ENCODE measurements at places on chromosomes 1 and 21.

- DNase-seq, result peak; percentile 26
Observed at GRCh38 chr1:22673486-22674409, 20.7 kb downstream of the C1QB start.

- DNase-seq, result no peak
Observed at GRCh38 chr21:41925767-41926116, 28.1 kb downstream of the C2CD2 start.

GRCh38 chr1:205938682-205939081 is 4.6 kb downstream of the SLC26A9 start:
- DNase-seq, result no peak

- DNase-seq, result no peak
Observed at GRCh38 chr1:4305526-4306301, 348.7 kb upstream of the AJAP1 start.

DNA sequence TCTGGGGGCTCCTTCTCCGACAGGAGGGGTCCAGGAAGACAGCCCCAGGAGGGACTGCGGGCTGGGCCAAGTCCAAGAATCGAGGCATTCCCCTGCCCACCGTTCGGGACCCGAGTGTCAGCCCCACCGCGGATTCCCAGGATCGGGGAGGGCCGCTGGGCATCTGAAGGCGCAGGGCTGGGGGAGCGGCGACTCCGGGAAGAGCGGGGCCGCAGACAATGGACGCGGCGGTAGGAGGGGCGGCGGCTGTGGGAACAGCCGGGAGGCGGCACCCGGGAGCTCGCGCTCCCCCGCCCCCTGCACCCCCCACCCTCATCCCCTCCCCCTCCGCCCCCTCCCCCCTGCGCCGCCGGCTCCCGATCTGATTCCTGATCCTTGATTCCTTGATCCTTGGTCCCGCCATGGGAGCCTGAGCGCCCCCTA is at the start of gene VANGL2:
VANGL2 (plus strand) TSS at position 342 of the 423 bp plus-strand sequence. CDS start 15,274 bp downstream, outside the sequence.
- DNase-seq, result peak; percentile 29

- DNase-seq, result no peak
Observed at GRCh38 chr1:246200738-246201137, 306.3 kb downstream of the SMYD3 start.

DNA sequence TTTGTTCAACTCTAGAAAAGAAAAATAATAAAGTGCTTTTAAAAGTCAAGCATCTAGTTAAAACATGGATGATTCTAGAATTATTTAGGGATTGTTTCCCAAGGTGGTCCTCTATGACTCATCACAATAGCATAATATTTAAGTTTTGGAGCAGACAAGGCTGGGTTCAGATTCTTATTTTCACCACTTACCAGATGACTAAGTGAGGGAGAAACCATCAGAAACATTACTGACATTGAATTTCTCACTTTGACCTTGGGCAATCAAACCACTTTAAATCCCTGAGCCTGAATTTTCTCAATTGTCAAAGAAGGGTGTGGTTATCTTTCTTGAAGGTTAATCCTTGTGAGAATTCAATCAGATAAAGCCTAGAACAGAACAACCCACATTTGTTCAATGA is 102.5 kb upstream of the PTGFR start:
- DNase-seq, result no peak

- no peak for DNase-seq
Observed at GRCh38 chr1:38037221-38037939, 9.2 kb downstream of the POU3F1 start.

GRCh38 chr21:44013380-44014088 is 1.4 kb downstream of the TRAPPC10 start:
- peak; percentile 13 for DNase-seq

- DNase-seq, result no peak
Observed at GRCh38 chr1:219155135-219155534, 18.5 kb upstream of the LYPLAL1 start.

DNA sequence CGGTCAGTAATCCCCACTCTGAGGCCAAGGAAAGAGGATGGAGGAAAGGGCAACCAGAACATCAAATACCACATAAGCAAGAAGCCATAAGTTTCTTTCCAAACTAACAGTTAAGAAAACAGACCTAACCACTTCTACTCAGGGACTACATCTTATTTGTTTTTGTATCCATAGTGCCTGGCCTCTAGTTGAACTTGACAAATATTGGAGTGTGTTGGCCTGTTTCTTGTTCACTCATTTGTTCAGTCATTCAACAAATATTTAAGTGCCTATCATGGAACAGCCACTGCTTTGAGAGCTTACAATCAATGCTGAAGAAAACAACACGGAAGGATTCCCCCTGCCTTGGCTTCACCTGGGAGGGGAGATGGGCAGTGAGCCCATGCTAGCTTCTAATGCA is 69.7 kb downstream of the ST6GALNAC3 start:
- no peak for DNase-seq

- DNase-seq, result no peak
Observed at GRCh38 chr1:167674156-167674555, 44.1 kb downstream of the RCSD1 start.

GRCh38 chr1:236354330-236355147 is 39.5 kb upstream of the EDARADD start:
- DNase-seq, result no peak

GRCh38 chr1:12480748-12481362 is 137.2 kb downstream of the DHRS3 start:
- no peak for DNase-seq

DNA sequence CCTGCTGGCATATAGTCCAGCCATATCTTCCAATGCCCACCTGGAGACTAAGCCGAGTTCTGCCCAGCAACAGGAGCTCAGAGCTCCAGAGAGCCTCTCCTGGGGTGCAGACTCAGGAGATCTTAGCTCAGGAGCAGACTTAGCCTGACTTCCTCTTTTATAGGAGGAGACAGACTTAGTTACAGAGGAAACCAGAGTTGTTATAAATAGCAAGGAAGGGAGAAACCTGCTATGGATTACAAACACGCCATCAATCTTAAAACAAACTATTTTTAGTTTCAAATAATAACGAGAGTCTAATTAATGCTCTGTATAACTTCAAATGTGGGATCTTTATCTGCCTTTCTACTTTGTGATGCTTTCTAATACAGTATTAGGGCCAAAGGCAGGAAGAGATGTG is 3.3 kb upstream of the KIF21B start:
- no peak for DNase-seq

DNA sequence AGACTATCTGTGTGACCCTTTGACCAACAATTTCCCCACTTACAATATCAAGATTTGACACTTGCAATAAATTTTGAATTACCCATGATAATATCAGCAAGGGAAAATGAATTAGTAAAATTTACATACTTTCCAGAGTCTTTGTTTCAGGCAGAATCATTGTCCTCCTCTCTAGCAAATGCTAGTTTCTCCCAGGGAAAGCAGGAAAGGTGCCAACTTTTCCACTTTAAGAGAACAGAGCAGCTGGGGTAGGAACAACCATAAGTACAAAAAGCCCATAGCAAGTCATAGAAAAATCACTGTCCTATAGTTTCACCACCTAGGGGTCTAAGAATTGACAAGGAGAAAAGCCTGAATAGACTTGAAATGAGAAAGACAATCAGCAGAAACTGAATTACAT is 67.1 kb upstream of the GUCA2B start:
- no peak for DNase-seq

GRCh38 chr1:230074270-230074669 is 7.2 kb downstream of the GALNT2 start:
- no peak for DNase-seq

- no peak for DNase-seq
Observed at GRCh38 chr1:60170709-60171108, 97.1 kb upstream of the C1orf87 start.

- no peak for DNase-seq
Observed at GRCh38 chr1:197284325-197284724, 16.3 kb downstream of the CRB1 start.

- DNase-seq, result no peak
Observed at GRCh38 chr1:17011092-17011438, 663 bp downstream of the ATP13A2 start.

DNA sequence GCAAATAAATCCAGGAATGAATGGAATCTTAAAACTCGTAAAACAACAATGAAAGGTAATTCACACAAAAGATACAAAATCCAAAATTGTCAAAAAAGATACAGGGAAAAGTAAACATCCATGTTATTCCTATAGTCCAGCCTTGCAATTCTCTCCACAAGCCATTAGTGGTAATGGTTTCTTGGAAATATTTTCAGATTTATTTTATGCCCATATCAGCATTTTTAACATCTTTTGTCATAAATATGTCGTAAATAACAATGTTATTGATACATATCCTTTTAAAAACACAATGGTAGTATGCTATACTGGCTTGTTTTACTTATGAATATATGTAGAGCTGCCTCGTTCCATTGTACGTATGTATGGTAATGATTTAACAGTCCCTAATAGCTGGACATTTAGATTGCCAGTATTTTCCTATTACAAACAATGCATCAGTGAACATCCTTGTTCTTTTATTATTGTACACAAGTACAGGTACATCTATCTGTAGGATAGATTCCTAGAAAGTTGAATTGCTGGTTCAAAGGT is 30.6 kb downstream of the DNTTIP2 start:
- no peak for DNase-seq

- peak; percentile 58 for DNase-seq
Observed at GRCh38 chr1:25543425-25544242, at the start of gene LDLRAP1. TSS of gene LDLRAP1 (plus strand) at chr1:25543606. CDS start at chr1:25543699, 93 bp downstream.

GRCh38 chr21:31342348-31342747 is 1.7 kb downstream of the TIAM1 start:
- no peak for DNase-seq

- DNase-seq, result no peak
Observed at GRCh38 chr1:160371756-160372155, 4.9 kb downstream of the NHLH1 start.

GRCh38 chr21:38841472-38841871 is 35.7 kb downstream of the ETS2 start:
- DNase-seq, result no peak

DNA sequence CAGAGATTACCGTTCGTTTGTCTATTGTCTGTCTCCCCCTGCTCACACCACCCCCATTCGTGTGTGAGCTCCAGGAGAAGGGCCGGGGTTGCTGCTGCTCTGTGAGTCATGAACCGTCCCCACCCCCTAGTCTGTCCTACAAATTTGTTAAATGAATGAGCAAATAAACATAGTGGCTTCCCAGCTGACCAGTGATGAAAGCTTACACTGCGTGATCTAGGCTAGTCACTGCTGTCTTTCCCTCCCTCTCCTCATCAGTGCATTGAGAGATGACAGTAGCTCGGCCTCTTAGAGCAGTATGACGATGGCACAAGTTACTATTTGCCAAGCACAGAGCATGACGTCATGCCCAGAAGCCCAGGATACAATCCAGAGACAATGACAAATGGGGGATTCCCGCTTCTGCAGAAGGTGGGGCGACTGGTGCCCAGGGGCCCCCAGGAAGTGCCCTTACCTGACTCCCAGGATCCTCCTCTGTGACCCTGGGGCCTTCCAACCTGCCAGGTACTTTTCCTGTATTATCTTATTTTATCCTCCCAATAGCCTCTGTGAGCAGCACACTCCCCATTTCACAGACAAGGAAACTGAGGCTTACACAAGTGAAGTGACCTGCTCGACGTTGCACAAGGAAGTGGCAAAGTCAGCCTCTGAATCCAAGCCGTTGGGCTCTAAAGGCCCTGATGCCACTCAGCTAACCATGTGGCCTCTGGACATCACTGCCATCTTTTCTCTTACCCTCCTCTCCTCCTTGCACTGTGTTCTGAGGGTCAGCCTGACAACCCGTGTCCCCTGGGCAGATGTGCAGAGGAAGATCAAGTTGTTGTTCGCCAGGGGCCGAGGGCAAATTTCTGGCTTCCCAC is 8.6 kb upstream of the EPHA2 start:
- DNase-seq, result no peak

DNA sequence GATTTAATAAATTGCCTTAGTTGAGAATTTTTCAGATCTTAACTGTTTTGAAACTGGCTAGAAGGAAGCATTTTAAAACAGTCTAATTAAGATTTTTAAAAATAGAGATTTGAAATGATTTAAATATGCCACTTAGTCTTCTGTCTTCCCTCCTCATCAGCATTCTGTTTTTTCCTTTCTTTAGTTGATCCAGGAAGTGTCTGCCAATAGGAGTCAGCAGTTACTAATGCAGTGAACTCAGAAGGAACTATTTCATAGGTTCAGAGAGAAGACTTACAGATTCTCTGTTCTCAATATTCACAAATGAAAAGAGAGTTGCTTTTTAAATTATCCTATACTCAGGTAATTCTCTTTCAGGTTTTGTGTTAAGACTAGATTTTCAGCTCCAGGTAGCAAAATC is 84.5 kb downstream of the RPS6KC1 start:
- no peak for DNase-seq

- DNase-seq, result no peak
Observed at GRCh38 chr1:230166366-230167132, 99.5 kb downstream of the GALNT2 start.

- no peak for DNase-seq
Observed at GRCh38 chr1:203888807-203889251, 27.4 kb downstream of the SNRPE start.

DNA sequence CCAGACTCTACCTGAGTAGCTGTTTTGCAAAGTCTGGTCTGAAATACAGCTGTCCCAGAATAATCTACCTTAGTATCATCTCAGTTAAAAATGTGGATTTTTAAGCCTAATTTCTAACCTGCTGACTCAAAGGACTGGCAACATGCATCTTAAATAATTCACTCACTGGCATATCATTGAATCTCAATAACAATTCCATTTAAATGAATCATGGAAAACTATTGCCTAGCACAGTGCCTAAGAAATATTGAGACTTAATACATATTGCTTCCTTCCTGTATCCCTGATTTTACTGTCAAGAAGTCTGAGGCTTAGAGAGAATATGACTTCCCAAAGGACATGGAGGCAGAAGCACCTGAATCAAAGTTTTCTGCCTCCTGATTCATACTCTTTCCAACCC is 3.1 kb downstream of the CCDC190 start:
- DNase-seq, result no peak

DNA sequence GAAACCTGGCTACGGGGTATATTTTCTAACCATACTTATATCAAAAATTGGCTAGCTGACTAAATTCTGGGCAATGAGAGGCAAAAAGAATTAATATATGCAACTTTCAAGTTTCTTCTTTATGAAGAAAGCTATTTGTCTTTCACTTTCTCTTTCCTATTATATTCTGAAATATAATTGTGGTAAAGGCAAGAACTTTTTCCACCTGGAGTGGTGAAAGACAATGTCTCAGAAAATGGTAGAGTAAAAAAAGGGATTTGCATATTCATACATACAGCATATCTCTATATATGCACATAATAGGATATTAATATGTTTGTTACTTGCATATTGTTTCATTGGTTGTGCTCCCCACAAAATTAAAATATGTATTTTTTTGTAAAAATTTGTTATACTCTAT is 793.8 kb downstream of the PLA2G4A start:
- no peak for DNase-seq

DNA sequence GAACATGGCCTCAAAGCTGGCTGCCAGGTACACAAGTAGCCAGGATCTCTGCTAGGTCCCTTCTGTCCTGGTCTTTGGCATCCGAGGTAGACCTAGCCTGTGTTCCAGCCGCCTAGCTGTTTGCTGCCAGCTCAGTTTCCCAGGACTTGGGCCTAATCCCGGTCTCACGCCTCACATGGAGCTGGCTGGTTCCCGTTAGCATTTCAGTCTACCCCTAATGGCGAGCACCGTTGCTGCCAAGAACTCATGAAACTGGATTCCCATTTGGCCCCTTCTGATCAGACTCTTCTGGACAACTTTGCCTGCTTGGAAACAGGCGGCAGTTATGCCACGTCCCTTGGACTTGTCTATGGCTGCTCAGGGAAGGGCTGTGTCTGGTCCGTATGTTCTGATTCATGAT is 26.2 kb upstream of the HHAT start:
- DNase-seq, result no peak

- DNase-seq, result no peak
Observed at GRCh38 chr21:28230559-28230958, 762.1 kb downstream of the LTN1 start.

- DNase-seq, result peak; percentile 48
Observed at GRCh38 chr1:23657659-23658275, 33.8 kb upstream of the RPL11 start.

- DNase-seq, result no peak
Observed at GRCh38 chr21:36396325-36396724, 11.1 kb downstream of the CHAF1B start.
